ENCODE measurements at places on chromosomes 3 and 15. TPM values are rescaled to one million over a fixed set of nuclear protein-coding genes. Genes with fewer than 3 reads are reported as not detected.
A peak's percentile ranks its signal among the peaks of the same experiment; 100 is the strongest.

DNA sequence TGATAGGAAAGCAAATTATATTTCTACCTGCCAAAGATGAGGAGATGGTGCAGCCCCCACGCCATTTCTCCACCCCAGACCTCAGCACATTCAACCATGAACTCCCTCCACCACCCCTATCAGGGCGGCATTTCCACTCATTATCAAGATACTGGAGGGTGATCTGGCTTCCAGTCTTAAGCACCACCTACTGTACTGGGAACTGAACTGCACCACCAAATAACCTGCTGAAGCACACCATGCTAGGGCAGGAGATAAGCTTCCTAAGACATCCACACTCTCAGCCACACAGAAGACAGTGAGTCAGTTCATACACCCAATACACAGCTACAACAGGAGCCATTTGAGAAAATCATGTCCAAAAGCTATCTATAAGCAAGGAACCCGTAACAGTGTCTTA lies 98.8 kb downstream of the FGF7 start:
- no peak for DNase-seq

GRCh38 chr3:136908297-136908696 lies 46.3 kb downstream of the NCK1 start:
- no peak for DNase-seq

DTWD1 gene
- 25.3 TPM for total RNA-seq

DNA sequence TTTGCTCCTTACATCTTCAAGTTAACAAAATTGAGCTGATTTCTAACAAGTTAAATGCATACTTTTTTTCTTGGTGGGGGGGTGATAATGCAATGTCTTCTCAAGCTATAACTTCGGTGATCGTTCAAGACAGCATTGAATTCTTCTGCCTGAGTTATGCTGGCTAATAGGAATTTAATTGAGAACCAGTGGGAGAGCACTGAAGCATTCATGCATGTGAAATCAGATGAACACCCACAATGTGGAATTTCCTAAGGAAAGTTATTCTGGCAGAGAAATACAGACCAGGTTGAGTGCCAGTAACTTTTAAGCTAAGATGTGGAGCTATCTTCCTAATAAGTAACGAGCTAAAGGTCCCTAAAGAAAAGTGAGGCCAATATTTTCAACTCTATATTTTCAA lies 3.0 kb downstream of the SPATA16 start:
- DNase-seq: no peak

DNA sequence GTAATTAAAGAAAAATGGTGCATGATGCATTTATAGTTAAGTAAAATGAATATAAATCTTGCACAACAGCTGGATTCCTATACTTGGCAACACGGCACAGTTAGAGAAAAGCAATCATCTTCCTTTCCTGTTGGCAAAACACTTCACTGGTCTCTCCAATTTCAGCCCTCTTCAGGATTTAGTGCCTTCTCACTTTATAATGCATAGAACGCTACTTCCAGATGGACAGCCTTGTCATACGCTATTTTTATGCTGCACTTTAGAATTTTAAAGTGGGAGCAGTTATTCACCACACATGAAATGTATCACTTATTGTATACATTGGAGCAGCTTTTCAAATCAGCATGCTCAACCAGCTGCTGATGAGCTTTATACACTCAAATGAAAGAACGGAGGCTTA lies 194.4 kb upstream of the GBE1 start:
- DNase-seq: no peak

CD80 gene
- not detected for total RNA-seq

GRCh38 chr15:34271493-34271892 lies 46.7 kb downstream of the EMC4 start:
- DNase-seq: peak; percentile 64

CCR3 gene
- not detected for total RNA-seq

DNA sequence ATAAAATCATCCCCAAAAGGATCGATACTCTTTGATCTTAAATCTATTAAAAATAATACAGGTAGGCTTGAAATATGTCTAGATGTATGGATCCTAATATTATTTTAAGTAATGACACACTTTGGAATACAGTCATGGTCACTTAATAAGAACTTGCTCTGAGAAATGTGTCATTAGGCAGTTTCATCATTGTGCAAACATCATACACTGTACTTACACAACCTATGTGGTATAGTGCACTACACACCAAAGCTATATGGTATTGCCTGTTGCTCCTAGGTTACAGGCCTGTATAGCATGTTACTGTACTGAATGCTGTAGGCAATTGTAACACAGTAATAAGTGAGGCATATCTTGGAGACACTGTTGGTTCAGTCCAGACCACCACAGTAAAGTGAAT lies 307.1 kb downstream of the RAP2B start:
- no peak for DNase-seq

ACSBG1 gene
- not detected for total RNA-seq

IQCH gene
- 3.1 TPM for total RNA-seq

SEMA3G gene
- 0.07 TPM for total RNA-seq

GOLGA6L10 gene
- 0.07 TPM for total RNA-seq

PAQR9 gene
- 0.07 TPM for total RNA-seq

CLDN1 gene
- 3.6 TPM for total RNA-seq

WDR53 gene
- 12.8 TPM for total RNA-seq

DNA sequence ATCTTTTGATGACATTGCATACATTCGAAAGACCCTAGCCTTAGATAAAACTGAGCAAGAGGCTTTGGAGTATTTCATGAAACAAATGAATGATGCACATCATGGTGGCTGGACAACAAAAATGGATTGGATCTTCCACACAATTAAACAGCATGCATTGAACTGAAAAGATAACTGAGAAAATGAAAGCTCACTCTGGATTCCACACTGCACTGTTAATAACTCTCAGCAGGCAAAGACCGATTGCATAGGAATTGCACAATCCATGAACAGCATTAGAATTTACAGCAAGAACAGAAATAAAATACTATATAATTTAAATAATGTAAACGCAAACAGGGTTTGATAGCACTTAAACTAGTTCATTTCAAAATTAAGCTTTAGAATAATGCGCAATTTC lies 16.7 kb downstream of the KCNMB3 start:
- no peak for DNase-seq

DNA sequence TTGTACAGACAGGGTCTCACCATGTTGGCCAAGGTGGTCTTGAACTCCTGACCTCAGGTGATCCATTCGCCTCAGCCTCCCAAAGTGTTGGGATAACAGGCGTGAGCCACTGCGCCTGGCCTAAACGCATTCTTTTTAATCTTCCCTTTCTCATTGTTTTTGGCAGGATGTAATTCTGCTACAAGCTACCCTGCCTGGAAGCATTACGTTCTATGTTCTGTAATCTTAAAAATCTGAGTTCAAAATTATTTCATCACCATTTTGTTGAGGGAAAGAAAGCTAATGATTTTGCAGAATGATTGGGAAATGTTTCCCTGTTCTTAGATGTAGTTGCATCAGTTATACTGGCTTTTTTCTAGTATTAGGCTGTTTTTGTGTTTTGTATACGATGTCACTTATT lies 71.5 kb downstream of the RGMA start:
- DNase-seq: no peak

Data from A172 (cell line).